ENCODE measurements at places on chromosomes 16 and 17.

GRCh38 chr17:64638552-64639203 is 23.4 kb downstream of the SMURF2 start:
- DNase-seq = no peak

GRCh38 chr17:48012654-48013053 is 24.9 kb downstream of the COPZ2 start:
- DNase-seq = no peak

GRCh38 chr17:79878329-79878947 is 39.2 kb upstream of the CBX4 start:
- DNase-seq = no peak

DNA sequence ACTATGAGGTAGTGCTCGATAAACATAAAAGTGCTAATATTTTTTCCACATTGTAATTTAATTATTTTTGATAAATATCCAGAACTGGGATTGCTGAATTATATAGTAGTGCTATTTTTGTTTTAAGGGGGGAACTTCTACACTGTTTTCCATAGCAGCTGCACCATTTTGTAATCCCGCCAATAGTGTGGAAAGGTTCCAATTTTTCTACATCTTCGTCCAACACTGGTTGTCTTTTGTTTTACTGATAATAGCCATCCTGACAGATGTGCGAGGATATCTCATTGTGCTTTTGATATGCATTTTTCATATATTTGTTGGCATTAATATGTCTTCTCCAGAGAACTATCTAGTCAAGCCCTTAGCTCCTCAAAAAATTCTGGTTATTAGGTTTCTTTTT is 259.6 kb upstream of the KCNJ16 start:
- DNase-seq = no peak

DNA sequence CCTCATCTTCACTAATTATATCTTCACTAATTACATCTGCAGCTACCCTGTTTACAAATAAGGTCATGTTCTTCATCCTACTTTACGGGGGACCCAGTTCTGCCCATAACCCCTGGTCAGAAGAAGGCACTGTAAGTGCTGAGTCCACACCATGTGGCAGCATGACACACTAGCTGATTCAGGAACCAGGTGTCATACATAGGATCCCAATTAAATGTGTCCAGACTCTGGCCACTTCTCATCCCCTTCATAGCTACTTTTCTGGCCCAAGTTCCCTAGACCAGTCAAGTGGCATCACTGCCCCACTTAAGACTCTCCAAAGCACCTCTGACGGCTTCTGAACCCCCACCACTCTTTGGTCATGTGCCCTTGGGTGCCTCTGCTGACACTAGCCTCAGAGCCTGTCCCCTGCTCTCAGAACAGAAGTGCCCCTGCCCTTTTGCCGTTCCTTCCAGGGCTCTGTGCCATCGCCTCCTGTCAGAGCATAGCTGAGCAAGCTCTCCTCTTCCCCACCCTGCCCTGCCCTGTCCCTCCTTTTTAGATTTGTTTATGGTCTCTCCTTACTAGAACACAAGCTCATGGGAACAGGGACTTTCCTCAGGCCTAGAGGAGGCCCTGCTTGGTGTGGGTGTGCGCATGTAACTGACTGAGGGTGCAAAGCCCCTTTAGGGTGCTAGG is 61.1 kb downstream of the B9D1 start:
- no peak for DNase-seq

DNA sequence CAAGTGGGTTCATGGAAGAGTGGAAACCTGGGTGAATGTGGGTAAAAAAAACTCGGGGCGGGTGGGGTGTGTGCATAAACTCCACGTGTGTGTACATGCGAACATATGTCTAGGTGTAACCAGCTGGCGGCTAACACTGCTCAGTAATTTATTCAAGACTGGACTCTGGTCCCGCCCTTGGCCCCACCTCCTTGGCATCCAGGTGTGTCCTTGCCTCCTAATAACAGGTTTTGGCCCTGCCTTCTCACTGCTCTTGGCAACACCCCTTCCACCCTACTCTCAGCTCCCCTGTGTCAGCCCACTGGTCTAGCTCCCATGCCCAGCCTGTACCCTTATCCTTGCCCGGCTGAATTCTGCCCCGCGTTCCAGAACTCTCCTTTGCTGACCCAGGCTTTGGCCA is 8.3 kb downstream of the FLII start:
- no peak for DNase-seq

- no peak for DNase-seq
Measured at GRCh38 chr16:22813223-22813947, 577 bp upstream of the HS3ST2 start.

GRCh38 chr17:68450391-68450790 is 6.9 kb downstream of the WIPI1 start:
- DNase-seq = no peak

DNA sequence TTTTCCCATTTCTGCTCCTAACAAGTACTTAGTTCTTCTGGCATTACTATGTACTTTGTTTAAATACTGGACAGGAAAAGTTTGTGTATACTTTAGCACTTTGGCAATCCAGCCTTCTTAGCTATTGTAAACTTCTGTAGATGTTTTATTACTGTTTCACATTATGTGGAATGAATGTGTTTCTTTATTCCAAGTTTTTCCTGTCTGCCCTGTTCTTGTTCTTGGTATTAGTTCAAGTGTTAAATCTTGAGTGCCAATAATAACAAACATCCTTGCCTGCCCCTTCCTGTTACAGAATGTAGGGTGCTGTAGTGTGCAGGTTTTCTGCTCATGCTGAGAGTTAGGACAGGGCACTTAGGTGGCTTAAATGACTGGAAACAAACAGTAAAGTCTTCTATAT is 7.3 kb upstream of the CAPNS2 start:
- DNase-seq = no peak

DNA sequence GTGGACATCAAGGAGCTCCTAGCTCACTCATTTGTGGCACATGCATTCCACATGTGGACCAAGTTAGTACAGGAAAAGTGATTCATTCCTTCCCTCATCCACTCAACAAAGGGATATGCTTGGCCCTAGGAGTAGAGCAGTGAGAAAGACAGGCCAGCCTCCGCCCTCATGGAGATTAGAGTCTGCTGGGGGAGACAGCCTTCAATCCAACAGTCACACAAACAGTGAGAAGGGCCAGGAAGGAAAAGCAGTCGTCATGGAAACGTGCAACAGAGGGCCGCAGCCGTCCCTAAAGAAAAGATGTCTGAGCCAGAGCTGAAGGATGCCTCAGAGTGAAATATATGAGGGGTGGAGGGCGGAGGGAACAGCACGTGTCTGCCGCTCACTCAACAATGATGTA is 109.9 kb downstream of the VPS53 start:
- no peak for DNase-seq

GRCh38 chr16:88287219-88287618 is 95.5 kb upstream of the ZNF469 start:
- DNase-seq = no peak

Data from nucleus accumbens (tissue), 56 donors.